Brain pericyte (primary cell): ENCODE measurements at places on chromosomes 2 and 18.

DNA sequence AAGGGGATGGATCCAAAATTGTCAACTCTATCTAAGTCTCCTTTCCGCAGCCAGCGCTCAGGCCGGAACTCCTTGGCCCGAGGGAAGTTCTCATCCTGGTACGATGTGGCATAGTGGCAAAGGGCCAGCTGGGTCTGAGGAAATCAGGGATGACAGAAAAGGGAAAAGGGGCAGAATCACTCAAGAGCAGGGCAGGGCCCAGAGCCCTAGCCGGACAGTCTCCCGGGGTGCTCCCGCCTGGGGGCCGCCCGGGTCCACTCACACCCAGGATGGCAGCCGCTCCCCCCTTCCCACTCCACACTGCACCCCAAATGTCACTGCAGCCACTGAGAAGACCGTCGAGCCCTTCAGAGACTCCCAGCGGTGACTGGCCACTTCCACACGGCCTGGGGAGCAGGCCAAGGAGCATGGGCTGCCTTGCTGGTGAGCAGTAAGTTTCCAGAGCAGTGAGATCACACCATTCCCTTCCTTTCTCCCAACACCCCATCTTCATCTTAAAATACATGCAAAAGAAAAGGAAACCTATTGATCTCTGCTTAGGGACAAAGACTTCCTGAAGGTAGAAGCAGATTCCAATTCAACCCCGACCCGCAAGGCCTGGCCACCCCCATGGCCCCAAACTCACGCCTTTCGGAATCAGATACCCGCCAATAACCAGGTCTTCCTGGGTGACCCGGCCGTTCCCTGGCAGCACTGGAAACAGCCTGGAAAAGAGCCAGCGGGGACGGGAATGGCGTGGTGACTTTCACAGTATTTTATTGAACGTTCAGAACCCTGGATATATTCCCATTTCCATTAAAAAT, 26.7 kb downstream of the CYP27C1 start:
- no peak for DNase-seq

GRCh38 chr2:158923180-158923594, 45.3 kb upstream of the TANC1 start:
- no peak for DNase-seq

DNA sequence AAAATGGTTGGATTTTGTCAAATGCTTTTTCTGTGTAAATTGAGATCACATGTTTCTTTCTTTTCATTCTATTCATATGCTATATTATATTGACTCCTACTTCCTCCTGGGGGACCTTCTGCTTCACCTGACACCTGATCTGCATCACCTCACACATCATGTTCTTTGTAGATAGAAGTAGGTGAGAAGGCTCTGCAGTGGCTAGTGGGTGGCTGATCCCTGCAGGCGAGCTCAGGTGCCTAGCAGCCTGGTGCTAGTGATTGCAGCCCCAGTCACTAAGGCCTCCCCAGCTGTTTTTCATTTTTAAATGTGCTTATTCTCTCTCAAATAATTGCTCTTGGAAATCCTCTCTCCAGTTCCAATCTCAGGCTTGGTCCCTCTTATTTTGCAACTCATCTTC, 33.6 kb downstream of the MC4R start:
- DNase-seq, result no peak

- no peak for DNase-seq
Observed at GRCh38 chr2:61722318-61722717, 131.5 kb downstream of the FAM161A start.

GRCh38 chr18:79047556-79048244, 21.5 kb upstream of the ATP9B start:
- DNase-seq, result no peak

- no peak for DNase-seq
Observed at GRCh38 chr2:119549241-119549640, 5.0 kb downstream of the CFAP221 start.

DNA sequence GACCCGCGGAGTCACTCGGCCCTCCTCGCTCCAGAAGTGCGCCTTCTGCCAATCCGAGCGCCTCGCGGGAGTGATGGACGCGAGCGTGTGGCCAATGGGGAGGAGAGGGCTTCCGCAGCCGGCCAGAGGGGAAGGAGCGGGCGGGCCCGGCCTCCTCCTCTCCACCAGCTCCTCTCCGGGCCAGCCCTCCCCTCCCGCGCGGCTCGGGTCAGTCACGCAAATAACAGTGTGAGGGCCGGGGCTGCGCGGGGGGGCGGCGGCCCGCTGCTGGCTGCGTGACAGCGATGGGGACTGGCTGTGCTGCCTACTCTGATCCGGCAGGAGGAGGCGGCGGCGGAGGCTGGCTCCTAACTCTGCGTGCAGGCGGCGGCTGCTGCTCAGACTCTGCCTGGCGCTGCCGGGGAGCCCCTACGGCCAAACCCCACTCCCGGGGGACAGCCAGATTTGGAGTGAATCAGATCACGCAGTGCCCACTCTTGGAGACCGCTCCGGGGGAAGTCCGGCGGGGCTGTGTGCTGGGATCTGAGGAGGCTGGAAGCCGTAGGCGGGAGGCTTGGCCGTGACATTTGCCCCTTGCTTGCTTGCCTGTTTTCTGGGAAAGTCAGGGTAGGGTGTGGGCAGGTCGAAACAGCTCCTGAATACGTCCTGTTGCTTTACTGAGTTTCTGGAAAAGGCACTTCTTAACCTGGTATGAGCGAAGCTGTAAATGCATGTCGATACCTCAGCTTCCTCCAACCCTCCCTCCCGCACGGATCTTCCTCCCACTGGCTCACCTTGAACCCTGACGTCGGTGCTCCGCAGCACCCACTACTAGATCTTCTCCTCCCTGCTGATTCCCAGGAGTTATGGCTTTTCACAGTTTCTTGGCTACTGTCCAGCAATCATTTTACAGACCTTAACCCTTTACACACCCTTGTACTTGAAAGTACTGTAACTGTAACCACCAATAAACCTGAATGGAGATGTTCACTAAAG, 97.9 kb upstream of the SERTAD2 start:
- peak; percentile 99 for DNase-seq

GRCh38 chr2:128783193-128783671, 464.6 kb upstream of the HS6ST1 start:
- no peak for DNase-seq

DNA sequence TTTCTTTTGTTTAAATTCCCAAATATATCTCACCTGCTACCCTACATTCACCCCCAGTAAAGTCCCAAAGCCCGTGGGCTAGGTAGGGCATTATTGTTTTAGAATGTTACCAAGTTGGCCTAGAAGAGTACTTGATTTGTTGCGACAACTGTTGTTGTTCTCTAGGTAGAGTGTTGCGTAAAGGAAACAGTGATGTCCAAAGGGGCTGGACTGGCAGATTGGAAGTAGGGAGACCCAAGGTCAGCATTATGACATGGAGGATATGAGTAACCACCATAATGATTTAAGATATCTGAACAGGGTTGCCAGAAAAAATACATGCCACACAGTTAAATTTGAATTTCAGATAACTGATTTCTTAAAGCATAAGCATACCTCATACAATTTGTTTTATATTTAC, 39.2 kb downstream of the SCN1A start:
- DNase-seq, result no peak

GRCh38 chr2:96800061-96801004, 15.7 kb upstream of the CNNM3 start:
- DNase-seq, result no peak
